ENCODE measurements at places on chromosomes 11 and 22.

GRCh38 chr11:125393331-125393730 lies 102.7 kb downstream of the FEZ1 start:
- DNase-seq, result no peak

GRCh38 chr11:100636536-100636935 lies 50.6 kb upstream of the ARHGAP42 start:
- no peak for DNase-seq

GRCh38 chr11:76589477-76589876 lies 81.1 kb downstream of the LRRC32 start:
- no peak for DNase-seq

DNA sequence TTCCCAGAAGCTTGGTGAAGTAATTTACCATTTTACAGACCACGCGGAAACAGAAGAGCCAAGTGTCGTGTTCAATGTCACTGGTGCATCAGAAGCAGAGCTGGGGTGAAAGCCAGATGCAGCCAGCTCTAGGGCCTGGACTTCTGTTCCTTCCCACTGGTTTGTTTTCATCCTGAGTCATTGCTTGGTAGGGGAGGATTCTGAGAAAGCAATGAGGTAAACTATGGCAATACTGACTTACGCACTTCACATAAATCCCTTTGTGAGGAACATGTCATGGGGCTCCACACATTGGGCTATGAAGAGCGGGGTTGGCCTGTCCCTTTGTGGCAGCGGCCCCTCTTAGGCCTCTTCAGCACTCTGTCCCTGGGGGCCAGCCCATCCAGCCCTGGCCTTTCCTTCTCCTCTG lies 52.4 kb upstream of the RBFOX2 start:
- no peak for DNase-seq

DNA sequence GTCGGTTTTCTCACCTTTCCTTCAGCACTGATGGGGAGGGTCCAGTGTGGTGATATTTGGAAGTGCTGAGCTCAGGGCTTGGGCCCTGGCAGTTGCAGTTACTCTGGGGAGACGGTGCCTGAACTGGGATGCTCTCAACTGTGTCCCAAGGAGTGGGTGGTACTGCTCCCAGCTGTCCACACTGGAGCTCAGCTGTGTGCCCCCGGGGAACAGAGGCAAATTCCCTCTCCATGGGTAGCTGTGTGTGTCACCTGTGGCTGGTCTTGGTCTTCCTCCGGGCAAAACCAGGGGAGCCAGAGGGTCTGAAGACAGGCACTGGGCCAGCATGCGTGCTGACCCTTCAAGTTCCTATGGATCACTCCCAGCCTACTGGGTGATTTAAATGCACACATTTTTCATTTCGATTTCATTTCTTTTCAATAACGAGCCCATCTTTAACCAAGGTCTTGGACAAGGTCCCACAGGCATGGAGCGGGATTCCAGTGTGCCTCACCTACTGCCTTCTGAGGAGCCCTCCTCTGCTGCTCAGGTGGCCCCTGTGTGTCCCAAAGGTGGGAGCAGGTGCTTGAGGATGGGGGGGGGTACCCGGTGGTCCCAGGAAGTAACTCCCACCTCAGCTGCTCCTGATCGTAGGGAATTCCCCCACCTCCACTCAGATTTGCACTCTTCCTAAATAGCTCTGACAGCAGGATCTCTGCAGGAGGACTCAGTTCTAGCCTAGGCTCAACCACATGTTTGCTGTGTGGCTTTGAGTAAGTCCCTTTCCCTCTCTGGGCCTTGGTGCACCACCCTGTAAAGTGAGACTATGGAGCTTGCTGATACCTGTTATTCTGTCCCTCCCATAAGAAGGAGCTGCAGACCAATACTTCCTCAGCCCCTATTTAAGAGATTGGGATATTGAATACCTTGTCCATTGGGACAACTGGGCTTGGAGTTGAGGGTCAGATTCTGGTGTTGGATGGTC lies 16.8 kb downstream of the PRDM11 start:
- no peak for DNase-seq

DNA sequence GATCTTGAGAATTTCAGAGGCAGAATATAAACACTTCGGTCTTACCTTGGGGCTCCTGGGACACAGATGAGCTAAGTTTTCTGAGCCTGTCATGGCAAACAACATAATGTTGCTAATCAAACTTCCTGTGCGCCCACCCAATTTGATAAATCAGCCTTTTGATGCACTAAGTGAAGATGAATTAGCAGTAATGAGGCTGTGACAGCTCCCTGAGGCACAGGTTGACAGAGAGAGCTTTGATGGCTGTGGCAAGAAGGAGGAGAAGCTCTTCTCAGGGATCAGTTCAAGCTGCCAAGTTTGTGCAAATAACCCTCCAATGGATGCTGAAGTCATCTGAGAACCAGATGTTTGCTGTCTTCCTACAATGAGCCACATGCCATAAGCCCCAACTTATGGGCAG lies 34.4 kb downstream of the DRD2 start:
- no peak for DNase-seq

GRCh38 chr22:44730490-44731356 lies 21.7 kb upstream of the ARHGAP8 start:
- DNase-seq, result no peak

DNA sequence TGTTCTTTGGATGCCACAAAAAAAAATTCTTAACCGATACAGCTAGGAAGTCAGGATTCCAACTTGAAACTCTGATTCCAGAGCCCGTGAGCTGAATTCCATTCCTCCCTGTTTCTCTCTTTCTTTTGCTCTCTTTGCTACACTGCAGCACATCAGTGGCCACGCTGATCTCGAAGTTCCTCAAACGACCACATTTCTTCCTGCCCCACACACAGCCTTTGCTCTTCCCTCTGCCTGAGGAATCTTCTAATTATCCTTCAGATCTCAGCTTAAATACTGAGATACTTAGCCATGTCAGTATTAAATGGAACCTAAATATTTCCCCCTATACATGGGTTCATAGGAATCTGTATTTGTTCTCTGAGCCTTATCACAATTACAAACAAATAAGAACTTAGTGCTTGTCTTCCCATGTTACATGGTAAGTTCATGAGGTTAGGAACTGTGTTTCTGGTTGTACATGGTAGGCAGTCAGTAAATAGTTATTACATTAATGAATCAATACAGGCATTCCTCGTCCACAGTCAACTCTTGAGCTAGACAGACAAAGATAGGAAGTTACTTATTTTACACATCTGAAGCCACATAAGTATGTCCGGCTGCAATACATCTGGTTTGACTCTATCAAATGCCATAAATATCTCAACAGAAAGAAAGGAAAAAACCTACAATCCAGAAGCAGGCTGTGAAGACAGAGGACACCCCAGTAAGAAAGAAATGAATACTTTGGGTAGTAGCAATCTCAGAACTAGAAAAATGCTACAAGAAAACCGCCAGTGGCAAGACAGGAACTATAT lies 86.6 kb downstream of the MAML2 start:
- no peak for DNase-seq

- DNase-seq, result no peak
These were observed 47.5 kb upstream of the PICALM start for GRCh38 chr11:86116386-86116726.

DNA sequence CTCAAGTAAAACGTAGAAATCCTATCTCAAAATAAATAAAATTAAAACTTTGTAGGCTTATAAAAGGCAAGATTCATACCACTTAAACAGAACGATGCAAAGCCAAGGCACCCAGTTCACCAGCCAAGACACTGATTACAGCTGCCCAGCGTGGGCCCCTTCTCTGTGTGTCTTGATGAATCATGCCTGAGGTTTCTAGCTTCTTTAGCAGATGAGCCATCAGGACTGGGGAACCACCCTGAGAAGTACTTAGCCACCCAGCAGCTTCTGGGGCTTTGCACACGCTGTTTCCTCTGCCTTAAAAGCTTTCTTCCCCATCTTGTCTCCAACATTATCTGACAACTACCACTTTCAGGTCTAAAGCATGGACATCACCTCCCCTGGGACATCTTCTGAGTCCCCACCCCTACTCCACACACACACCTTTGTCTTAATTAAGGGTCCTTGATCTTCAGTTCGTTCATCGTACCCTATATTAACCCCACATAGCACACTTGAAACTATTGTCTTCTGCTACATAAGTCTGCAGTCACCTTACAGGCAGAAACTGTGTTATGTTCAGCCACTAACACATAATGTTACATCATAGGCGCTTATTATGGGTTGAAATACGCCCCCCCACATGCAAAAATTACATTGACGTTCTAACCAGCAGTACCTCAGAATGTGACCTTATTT lies 8.7 kb upstream of the LAYN start:
- DNase-seq, result no peak
